ENCODE measurements at places on chromosomes 13 and 19. TPM values are rescaled to one million over a fixed set of nuclear protein-coding genes. Genes with fewer than 3 reads are reported as not detected.
A peak's percentile ranks its signal among the peaks of the same experiment; 100 is the strongest.

The GPR180 gene
- 9.2 TPM for total RNA-seq

The C19orf81 gene
- 1.5 TPM for total RNA-seq

The FPR2 gene
- total RNA-seq: not detected

- DNase-seq: no peak
Measured at GRCh38 chr19:35151273-35152065, 3.1 kb upstream of the FXYD5 start.

DNA sequence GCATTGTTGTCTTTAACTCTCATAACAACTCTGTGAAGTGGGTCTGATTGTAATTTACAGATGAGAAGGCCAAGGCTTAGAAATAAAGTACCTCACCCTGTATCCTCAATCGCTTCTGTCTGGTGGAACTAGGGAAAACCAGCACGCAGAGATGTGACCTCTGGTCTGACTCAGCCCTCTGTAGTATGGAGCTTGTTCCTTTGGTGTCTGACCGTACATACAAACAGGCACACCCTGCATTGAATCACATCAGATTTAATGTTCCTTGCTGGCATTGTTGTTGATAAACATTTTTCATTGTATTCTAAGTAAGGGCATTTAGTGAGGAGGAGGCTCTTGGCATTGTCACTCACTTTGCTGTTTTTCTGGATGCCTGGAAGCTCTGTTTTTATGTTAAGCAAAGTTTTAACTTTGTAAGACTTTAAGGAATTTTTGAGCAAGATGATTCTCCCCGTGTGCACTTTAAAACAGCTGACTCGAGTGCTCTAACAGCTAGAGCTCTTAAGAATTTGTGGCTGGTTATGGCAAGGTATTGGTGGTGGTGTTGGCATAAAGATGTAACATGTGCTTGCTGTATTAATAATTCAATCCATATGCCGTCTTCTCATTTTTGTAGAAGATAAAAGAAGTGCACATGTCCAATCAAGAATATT lies 89.0 kb upstream of the SPATA13 start:
- no peak for DNase-seq

DNA sequence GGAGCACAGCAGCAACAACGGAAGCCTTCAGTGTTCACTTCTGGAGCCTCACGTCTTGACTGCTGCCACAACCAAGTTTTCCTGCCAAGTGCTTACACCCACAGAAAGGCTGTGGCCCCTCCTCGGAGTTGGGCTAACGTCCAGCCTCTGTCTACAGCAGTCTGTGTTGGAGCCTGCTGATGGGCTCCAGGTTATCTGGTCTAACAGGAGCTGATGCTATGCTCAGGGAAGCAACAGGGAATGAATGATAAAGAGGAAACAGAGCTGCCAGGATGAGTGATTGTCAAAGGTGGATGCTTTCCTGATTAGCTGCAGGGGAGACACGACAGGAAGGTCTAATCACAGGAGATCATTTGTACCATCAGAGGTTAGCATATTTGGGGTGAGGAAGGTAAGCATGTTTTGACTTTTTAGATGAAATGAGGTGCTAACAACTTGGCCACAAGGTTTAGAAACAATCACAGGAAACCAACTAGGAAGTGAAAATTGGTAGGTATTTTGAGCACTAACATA lies 53.8 kb upstream of the RCBTB2 start:
- no peak for DNase-seq

- no peak for DNase-seq
Measured at GRCh38 chr13:101955764-101956163, 446.1 kb downstream of the FGF14 start.

DNA sequence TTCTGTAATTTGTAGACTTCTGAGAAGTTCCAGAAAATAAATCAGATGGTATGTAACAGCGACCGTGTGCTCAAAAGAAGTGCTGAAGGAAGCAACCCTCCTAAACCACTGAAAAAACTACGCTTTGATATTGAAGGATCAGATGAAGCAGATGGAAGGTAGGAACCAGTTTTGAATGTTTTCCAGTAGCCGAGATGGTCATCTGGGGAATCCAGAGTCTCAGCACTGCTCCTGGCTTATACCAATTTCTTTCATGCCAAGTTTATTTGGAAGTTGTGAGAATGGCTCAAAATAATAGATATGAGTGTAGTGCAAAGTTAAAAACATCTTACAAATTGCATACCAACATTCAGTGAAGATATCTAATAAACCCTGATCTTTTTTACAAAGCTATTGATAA lies 56.2 kb downstream of the RCBTB2 start:
- DNase-seq: no peak

GRCh38 chr19:18762125-18763023 lies 28.7 kb downstream of the COMP start:
- no peak for DNase-seq

GRCh38 chr13:48595431-48596429 lies 58.0 kb upstream of the CYSLTR2 start:
- peak; percentile 32 for DNase-seq

Measured in activated T-helper 2 cell treated with anti-CD3 and anti-CD28 coated beads, Interferon-gamma antibody, Interleukin-2, Interleukin-4, amounts not matched to agents 10 μg/mL and 5 μg/mL and 100 μg/mL, durations not matched to agents 14 hours and 24 hours and 36 hours (primary cell).